Daoy (cell line): ENCODE measurements at places on chromosomes 1 and 21. TPM values are rescaled to one million over a fixed set of nuclear protein-coding genes. Genes with fewer than 3 reads are reported as not detected.

Gene NOS1AP
- 0.06 TPM in 1 of 2 replicates, not detected in the other for total RNA-seq

Gene RAP1A
- 42.8 and 47.1 TPM in 2 replicates for total RNA-seq

Gene NBPF20
- 2.2 and 2.5 TPM in 2 replicates for total RNA-seq

Gene PGBD5
- total RNA-seq = 1.0 and 3.6 TPM in 2 replicates

Gene CD52
- total RNA-seq = not detected in 2 replicates

Gene RSPH1
- total RNA-seq = 0.23 and 0.80 TPM in 2 replicates
